ENCODE measurements at places on chromosomes 1 and 21.

DNA sequence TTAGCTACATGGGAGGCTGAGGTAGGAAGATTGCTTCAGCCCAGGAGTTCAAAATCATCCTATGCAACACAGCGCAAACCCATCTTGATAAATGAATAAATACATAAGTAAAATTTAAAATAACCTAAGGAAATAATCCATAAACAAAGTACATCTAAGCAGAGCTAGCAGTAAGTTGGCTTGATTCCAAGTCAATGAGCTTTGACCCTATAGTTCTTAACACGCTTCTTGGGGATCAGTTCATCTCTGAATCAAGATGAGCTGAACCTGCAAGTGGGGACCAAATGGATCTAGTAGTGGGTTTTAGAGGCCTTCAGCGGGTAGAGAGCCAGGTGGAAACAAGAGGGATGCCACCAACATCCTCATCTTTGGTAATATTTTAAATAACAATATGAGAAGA is 31.5 kb upstream of the PHGDH start:
- DNase-seq, result no peak

DNA sequence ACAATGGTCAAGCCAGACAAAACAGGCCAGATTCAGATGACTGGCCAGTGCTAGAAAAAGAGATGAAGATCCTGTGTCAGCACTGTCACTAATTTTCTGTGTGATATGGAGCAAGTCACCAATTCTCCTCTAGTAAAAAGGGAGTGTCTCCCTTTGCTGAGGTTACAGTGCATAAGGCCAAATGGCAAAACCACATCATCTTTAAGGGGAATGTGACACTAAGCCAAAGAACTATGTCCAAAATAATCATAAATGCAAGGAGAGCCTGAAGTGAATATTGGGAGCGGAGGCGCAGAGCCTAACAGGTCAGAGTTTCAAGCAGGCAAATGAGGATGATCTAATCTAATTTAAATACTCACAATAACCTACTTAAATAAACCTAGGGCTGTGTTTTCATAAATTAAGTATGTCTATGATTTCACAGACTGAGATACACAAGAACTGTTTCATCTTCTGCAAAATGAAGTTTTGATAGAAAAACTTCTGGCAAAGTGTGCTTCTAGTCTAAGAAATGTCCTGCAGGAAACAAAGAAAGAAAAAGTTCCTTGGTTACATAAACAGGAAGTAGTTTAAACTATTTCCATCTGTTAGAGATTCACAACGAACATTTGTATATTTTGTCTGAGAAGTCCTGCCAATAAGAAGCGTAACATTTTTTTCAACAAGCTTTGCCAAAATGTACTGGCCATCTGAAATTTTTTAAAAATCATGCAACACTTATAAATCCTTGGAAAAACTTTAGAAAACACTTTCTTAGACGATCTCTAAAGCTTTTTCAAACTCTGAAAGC is 290.2 kb downstream of the LRRC40 start:
- no peak for DNase-seq

GRCh38 chr1:48948562-48948961 is 171.9 kb upstream of the BEND5 start:
- no peak for DNase-seq

DNA sequence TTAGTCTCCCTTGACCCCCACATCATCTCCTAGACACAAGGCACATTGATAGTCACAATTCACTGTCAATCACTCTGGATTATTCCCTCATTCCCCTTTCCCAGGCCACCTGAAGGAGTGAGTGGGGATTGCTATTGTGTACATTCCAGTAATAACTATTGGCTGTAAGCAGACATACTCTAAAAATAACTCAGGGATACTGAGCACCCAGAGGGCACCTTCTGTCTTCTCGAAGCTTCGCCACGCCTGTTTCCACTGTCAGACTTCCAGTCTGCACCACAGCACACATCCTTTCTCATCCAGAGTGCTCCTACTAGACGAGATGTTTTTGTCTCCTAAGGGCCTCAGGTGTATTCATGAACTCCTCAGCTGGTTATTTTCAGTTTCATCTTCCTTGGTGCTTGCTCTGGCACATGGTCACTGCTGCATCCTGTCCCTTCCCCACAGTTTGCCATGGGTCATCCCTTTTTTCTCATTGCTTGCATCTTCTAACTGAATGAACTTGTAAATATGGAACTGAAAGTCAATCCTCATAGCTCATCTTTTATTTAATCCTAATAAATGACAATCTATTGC is 848 bp upstream of the APOBEC4 start:
- DNase-seq, result no peak

DNA sequence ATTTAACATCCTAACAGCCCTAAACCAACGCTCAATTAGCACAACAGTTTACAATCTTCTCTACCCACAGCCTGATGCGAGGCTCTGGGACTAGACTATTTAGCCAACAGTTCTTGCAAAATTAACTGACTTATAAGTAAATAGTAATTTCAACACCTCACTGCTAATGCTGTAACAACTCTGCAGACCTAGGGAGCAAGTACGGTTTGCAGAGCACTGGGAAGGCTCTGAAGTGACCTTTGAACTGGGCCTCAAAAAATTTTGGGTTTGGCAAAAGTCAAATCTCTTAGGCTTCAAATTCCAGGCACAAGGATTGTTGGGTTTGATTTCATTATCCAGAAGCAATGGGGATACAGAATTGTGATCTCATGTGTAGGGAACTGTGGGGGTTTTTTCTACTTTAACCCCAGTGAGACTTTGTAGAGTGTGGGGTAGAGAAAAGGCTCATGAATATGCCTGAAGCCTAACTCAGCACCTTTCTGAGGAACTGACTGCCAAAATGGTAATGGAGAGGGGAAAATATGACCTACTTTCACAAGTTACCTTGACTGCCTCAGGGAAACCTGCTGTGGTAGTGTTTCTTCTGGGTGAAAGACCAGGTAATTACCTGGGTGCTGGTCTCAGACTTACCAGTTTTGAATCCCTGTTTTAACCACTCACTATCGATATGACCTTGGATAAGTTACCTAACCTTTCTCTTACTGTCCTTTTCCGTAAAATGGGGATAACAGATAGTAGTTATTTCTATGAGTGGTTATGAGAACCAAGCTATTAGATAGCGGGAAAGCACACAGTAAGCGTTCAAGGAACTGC is 889 bp upstream of the TXLNA start:
- no peak for DNase-seq

GRCh38 chr1:104082221-104082620 is 332.5 kb downstream of the AMY1C start:
- DNase-seq, result no peak

DNA sequence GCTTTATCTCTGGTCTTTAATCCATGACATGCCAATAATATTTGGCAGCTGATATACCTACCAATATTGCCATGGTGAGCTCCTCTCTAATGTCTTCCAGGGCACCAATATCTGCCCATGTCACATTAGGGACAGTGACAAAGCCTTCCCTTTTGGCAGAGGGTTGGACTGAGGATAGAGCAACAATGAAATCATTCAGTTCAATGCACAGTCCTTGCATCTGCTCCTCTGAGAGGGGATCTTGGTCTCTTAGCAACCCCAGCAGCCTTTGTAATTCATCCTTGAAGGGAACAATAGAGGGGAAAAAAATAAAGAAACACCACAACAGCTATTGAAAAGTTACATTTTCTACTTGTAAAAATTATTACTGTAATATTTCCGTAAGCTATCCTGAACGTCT is 42.3 kb downstream of the NVL start:
- no peak for DNase-seq
